EH (cell line): ENCODE measurements at places on chromosomes 7 and 10.

GRCh38 chr7:81769891-81770727 is at the start of gene HGF:
Gene HGF (minus strand): TSS chr7:81770047. CDS start chr7:81769971, 76 bp downstream.
- DNase-seq = peak; percentile 74

DNA sequence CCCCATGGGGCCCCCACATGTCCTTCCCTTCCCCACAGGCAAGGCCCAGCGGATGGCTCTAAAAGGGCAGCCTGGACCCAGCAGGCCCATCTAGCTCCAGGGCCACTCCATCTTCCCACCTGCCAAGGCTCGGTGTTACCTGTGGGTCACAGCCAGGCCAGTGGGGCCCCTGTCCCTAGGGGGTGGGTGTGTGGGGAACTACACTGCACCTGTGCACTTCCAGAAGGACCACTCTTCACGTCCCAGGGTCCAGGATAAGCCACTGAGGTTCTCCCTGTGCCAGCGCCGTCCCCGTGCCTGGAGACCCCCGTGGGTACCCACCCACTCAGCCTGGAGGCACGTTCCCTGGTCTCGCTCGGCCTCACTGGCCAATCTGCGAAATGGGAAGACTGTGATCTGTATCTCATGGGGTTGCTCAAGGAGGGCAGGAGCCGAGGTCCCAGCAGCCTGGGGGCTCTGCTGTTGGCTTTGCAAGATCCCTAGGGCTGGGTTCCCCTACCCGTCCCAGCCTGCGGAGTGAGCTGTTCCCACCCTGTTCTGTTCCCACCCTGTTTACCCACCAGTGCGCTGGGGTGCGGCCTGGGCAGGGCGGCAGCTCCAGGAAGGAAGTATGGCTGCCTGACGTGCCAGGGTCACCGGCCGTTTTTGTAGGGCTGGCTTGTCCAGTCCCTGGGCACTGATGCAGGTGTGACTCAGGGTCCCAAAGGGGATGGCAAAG is 4.6 kb downstream of the PWWP2B start:
- DNase-seq = no peak

- DNase-seq = no peak
Measured at GRCh38 chr10:63780101-63780500, 258.9 kb downstream of the REEP3 start.

- no peak for DNase-seq
Measured at GRCh38 chr10:60527676-60528075, 138.0 kb upstream of the ANK3 start.

- DNase-seq = no peak
Measured at GRCh38 chr7:53657586-53657985, 622.2 kb downstream of the POM121L12 start.

- DNase-seq = no peak
Measured at GRCh38 chr7:33530664-33531063, 374.7 kb upstream of the BMPER start.

- DNase-seq = no peak
Measured at GRCh38 chr7:114354306-114354705, 60.3 kb upstream of the FOXP2 start.

- no peak for DNase-seq
Measured at GRCh38 chr10:1522237-1522636, 215.1 kb downstream of the ADARB2 start.

GRCh38 chr10:95538412-95538811 is 22.8 kb downstream of the SORBS1 start:
- DNase-seq = no peak

- DNase-seq = no peak
Measured at GRCh38 chr10:121497513-121498470, 100.5 kb downstream of the FGFR2 start.

DNA sequence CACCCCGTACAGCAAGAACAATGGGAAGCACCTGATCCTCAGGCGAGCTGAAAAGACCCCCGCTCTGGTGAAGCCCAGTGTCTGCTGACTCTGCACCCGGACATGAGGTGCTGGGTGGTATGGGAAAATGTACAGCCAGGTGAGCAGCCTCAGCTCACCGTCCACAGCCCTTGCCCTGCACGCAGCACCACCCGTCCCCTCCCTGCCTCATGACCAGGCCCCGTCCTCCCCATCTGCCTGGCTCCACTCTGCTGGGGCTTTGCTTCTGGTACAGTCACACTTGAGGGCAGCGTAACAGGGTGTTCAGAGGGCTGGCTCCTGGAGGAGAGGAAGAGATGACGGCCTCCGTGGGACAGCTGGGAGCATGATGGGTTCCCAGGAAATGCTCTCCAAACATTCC is 49.1 kb downstream of the NCAPG2 start:
- no peak for DNase-seq

GRCh38 chr7:121449735-121450240 is 53.7 kb upstream of the FAM3C start:
- no peak for DNase-seq

- DNase-seq = no peak
Measured at GRCh38 chr10:96706331-96706853, 13.9 kb downstream of the PIK3AP1 start.

DNA sequence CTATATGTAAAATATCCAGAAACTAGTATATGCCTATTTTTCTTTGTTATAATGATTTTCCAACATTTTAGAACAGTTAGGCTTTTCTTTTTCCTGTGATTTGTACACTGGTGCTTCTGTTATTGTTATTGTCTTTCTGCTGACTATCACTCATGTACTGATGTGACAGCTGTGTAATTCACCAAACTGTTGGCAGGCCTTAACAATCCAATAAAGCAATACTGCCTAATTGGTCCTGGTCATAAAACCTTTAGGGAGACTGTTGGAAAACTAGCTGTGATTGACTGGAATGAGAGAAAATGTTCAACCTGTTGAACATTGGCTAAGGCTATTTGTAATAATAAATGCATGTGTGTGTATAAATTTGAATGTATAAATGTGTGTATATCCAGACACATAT is 956.6 kb downstream of the REEP3 start:
- DNase-seq = no peak

- peak; percentile 9 for DNase-seq
Measured at GRCh38 chr10:112246-112645, 23.0 kb upstream of the ZMYND11 start.

GRCh38 chr10:21167288-21168010 is 270.3 kb upstream of the NEBL start:
- DNase-seq = no peak

- DNase-seq = no peak
Measured at GRCh38 chr7:135905858-135906257, 71.3 kb downstream of the MTPN start.

DNA sequence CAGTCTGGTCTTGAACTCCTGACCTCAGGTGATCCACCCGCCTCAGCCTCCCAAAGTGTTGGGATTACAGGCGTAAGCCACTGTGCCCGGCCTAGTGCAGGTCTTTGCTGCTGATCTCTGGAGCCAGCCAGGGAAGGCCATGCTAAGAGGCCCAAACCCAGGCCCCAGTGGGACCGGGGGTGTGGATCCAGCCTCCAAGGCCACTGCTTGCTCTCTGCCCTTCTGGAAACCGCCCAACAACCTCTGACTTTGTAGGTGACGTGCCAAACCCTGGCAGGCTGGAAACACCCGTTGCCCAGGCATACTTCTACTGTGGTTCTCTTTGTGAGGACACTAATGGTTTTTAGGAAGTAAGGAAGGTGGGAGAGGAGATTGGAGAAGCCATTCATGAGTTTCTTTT is 83.5 kb upstream of the GNA12 start:
- DNase-seq = no peak

- DNase-seq = no peak
Measured at GRCh38 chr10:49599546-49599945, 10.6 kb upstream of the SLC18A3 start.

GRCh38 chr7:79290841-79291497 is 162.5 kb downstream of the MAGI2 start:
- peak; percentile 58 for DNase-seq

GRCh38 chr7:143245123-143245522 is 18.1 kb upstream of the GSTK1 start:
- peak; percentile 71 for DNase-seq
